Central memory CD8-positive, alpha-beta T cell (primary cell): ENCODE measurements at places on chromosomes 2 and 18.

DNA sequence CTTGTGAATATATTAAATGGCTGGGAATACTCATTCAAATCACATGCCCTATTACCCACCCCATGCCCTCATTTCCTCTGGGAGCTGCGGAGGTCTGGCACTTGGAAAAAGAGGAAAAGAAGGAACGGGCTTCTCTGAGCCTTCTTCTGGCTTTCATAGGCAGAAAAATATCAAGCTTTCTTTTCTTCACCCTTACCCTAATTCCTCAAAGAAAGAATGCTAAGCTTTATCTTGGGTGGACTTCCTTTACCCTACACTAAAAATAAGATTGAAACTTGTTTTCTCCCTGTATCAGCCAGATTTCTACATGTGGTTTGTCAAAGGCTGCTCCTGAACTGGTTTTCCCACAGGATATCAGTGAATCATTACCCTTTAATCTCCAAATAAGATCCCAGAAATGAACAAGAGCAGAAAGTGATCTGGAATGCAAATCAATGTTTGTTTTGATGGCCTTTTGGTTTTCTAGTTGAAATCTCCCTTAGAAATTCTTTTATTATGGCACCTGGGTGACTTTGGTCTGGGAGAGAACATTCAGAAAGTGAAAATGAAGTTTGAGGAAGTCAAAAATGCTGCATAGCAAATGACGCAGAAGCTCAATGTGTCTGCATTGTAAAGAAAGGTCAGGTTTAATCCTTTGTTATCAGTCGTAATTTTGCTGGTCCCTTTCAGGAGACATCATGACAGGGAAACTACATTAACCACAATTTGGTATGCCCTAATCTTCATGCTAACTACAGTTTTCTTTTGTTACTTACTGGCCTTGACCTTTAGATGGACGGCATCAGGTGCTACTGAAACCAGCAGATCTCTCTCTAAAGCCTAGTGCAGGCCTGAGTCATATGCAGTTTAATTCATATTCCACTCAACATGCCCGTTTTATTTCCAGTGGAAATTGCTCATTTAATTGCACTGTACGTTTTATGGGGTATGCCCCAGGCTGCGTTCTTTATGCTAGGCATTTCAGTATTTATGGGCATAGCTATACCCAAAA lies 46.6 kb upstream of the HNRNPA3 start:
- DNase-seq, result no peak

DNA sequence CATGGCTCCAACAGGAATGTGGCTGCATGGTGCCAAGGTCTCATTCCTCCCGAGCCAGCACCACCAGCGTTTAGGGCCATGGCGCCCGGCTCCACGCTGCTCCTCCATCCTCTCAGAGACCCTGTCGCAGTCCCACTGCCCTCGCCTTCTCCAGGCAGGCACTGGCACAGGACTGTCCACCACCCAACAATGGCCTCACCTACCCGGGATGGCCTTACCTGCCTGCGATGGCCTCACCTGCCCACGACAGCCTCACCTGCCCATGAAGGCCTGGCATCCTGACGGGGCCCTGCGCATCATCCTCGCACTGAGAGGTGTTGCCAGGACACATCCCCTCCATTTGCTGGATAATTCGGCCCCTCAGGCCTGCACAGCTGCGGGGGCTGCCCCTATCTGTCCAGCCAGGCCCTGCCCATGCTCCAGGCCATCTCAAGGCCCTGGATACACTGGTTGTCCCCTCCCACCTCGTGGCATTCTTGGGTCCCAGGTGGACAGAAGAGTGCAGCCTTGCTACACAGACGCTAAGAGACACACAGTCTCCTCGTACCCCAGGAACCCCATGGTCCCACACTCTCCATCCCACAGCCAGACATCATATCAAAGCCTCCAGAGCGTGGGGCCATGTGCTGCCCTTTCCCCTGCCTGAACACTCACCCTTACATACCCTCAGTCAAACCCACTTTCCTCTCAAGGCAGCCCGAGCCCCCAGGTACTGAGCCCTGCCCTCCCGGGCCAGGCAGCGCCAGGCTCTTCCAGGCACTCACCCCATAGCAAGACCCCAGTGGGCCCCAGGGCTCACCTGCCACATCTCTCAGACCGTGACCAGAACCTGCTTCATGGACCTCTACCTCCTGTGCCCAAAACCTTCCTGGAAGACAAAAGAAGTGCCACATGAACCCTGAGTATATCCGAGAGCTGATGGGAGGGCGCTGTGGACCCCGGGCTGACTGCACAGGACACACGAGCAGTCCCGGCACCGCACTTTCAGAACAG lies 268.6 kb downstream of the EIPR1 start:
- DNase-seq, result no peak

DNA sequence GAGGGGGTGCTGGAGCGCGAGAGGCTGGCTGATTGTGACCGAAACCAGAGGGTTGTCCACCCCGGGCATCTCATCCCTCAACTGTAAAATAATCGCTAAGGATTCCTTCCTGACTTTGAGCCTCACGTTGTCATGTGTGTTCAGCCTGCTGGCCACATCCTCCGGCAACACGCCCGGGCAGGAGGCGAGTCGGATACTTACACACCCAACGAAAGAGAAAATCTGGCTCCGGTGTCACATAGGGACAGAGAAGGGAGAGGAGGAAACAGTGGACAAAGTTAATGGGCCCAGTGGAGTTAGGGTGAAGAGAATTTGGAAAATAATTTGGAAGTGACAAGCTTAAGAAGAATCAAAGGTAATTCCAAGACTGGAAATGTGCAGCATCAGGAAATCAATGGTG lies 2.4 kb downstream of the TLX2 start:
- DNase-seq, result no peak

GRCh38 chr18:434410-434809 lies 66.1 kb downstream of the COLEC12 start:
- DNase-seq, result no peak

DNA sequence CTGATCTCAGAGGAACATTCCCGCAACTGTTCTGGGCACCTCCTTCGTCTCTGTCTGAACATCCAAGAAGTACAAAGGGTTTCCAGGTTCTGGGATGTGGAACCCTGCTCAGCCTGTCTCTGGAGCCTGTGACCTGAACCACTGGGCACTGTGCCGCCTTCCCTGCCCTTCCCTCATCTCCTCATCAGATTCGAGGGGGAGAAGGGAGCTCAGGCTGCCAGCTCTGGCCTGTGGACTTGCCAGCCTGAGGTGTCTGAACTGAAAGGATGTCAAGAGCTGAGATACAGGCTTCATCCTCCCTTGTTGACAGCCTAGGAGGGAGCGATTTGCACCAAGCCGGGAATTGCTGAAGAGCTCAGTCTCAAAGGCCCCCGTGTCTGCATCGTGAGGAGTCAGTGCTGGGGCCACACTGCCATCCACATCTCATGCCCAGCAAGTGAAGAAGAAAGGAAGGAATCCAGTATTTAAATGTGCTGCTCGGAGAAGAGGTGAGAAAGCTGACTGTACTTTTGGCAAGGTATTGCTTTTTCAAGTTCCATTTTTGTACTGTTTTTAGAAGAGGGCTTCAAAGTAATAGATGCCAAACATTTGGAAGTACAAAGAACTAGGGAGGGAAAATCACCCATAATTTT lies 12.6 kb downstream of the NEU2 start:
- DNase-seq, result no peak
